ENCODE measurements at places on chromosomes 5 and 9.
A peak's percentile ranks its signal among the peaks of the same experiment; 100 is the strongest.

- DNase-seq: no peak
Observed at GRCh38 chr9:85108746-85109145, 439.2 kb downstream of the NTRK2 start.

DNA sequence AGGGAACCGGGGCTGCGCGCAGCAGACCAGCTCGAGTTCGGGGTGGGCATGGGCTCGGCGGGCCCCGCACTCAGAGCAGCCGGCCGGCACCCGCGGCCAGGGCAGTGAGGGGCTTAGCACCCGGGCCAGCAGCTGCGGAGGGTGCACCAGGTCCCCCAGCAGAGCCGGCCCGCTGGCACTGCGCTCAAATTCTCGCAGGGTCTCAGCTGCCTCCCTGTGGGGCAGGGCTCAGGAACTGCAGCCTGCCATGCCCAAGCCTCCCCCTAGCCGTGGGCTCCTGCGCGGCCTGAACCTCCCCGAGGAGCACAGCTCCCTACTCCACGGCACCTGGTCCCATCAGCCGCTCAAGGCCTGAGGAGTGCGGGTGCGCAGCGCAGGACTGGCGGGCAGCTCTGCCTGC lies 172.9 kb upstream of the SLC30A5 start:
- no peak for DNase-seq

DNA sequence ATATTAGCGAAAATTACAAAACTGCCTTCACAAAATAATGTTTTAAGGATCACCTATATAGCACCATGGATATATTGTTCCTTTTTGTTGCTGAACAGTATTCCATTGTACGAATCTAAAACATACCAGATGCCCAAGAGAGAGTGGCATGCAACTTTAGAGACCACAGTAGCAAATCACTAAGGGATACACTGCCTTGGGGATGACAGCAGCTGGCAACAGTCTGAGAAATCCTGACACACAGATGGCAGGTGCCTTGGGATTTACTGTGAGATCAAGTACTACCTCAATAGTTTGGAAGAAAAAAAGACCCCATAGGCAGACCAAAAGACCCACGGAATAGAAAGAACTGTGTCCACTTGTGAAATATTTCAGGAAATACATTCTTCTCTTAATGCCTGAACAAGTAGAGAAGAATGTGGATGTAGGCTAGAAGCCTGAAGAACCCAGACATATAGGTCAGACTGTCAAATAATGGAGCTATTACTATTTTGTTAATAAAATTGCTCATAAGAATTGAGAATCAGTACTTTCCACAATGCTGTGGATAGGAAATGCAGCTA lies 53.4 kb downstream of the PLPP1 start:
- DNase-seq: peak; percentile 33

GRCh38 chr5:4847766-4848165 lies 292.4 kb upstream of the ADAMTS16 start:
- no peak for DNase-seq

DNA sequence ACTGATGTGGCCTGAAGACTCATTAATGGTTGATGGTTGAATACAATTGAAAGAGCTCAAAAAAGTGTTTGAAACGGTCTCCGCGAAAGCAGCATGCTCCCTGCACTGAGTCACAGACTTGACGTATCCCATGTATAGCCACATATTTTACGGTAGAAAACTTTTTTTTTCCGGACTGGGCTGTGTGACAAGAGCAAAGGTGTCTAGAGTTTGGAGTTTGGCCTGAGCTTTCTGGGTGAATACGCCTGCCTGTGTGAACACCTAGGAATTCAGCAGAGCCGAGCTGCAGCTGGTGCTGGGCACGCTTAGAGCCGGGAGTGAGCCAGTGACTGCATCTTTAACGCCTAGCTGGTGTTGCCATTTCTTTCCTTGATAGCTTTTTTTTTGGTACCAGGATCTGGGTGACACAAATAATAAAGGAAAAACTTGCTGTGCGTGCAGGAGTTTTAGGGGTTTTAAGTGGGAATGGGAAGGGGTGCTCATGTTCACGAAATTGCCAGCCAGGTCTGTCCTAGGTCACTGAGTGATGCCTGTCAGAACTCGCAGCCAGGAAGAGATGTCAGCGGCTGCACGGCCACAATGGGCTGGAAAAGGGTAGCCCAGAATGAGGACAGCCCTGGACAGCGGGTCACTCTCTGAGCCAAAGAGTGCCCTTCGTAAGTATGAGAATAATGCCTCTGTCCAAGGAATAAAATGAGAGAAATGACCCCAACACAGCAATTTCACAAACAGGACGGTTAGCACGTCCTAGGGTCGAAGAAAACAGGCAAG lies 51.7 kb downstream of the PSMB7 start:
- DNase-seq: no peak

- no peak for DNase-seq
Observed at GRCh38 chr5:106600803-106601202, 1069.9 kb downstream of the EFNA5 start.

DNA sequence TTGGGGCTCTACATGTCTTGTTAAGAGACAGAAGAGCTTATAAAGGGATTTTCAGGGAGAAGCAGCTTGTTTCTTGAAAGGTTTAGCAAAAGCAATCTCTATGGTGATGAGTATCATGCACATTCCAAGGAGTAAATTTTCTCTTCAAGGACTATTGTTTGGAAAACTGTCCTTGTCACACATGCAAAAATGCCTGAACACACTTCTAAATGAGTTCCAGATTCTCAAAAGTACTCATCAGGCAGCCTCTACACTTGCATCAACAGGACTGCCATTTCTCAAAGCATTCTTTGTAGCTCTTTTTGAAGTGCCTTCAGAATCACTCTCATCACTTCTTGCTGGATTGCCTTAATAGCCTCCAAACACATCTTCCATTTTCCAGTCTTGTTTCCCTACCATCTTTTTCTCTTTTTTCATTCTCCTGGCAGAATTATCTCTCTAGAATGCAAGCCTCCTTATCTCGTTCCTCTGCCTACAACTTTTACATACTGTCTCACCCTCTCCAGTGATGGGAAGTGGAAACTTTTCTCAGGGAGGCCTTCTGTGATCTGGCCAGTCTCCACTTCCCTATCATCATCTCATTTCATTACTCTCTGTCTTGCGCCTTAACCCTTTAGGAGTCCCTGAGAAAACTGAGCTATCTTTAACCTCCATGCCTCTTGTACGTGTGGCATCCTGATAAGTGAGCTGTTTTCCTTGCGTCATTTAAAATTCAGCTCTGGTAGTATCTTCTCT lies 631.5 kb upstream of the TLE4 start:
- DNase-seq: no peak

GRCh38 chr9:79701651-79702050 lies 129.9 kb downstream of the TLE4 start:
- peak; percentile 20 for DNase-seq

DNA sequence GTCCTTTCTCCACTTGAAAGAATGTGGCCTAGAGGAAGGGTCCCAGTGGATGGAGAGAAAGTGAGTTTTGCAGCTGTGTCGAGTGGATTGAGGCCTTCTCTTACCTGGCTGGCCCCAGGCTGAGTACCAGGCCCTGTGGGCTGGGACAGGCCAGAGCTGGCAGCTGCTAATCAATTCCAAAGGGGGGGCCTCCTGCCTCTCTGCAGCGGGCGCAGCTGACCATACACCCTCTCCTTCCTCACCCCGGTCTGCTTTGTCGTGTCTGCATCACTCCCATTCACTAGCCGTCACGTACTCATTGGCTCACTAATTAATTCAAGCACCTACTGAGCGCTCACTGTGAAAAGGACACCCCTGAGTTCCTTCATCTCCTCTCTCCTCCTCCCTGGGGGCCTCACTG lies 58.4 kb upstream of the PITX1 start:
- DNase-seq: no peak

GRCh38 chr9:133282464-133283238 lies 7.7 kb upstream of the ABO start:
- no peak for DNase-seq

DNA sequence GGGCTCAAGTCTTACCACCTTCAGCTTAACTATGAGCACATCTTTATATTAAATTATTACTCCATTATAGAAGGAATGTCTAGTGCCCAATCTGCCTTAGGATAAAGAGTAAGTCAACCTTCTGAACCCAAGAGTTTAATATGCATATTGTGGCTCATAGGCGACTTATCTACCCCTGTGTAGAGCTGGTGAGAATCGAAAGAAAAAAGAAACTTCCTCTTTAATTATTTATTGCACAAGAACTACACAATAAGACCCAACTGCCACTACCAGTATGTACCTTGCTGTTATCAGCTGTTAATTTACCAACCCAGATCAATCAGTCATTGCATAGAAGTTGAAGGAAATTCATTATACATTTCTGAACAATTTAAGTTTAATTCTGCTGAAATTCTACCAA lies 329.1 kb upstream of the SLC24A2 start:
- DNase-seq: no peak

GRCh38 chr5:69369340-69370121 lies at the start of the genes AK6, RAD17 and TAF9:
Gene AK6 (minus strand): TSS chr5:69369520. CDS start chr5:69369490, 30 bp downstream.
Gene RAD17 (plus strand): TSS chr5:69369818. CDS start chr5:69372209, 2,391 bp downstream.
Gene TAF9 (minus strand): TSS chr5:69369520. CDS start chr5:69365737, 3,783 bp downstream.
- peak; percentile 94 for DNase-seq

GRCh38 chr5:169850409-169850808 lies 129.9 kb downstream of the INSYN2B start:
- no peak for DNase-seq

GRCh38 chr9:15138357-15138686 lies 168.7 kb downstream of the TTC39B start:
- no peak for DNase-seq

DNA sequence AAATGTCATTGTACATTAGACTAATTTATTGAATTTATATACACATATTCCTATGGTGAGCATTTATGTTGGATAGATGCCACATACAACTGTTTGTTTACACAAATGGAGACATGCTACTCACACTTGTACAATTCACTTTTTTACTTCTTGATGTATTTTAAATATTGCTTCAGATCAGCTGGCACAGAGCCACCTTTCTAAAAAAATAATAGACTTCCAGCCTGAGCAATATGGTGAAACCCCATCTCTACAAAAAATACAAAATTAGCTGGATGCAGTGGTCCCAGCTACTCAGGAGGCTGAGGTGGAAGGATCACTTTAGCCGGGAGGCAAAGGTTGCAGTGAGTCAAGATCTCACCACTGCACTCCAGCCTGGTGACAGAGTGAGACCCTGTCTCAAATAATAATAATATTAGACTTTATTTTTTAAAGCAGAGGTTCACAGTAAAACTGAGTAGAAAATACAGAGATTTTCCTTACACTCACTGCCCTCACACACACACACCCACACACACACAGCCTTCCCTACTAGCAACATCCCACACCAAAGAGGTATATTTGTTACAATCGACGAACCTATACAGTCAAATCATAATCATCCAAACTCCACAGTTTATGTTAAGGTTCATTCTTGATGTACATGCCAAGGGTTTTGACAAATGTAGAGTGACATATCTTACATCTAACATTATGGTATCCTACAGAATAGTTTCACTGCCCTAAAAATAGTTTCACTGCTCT lies 16.5 kb upstream of the ADRB2 start:
- peak; percentile 34 for DNase-seq

GRCh38 chr9:7770111-7770510 lies 29.5 kb downstream of the DMAC1 start:
- DNase-seq: no peak

- no peak for DNase-seq
Observed at GRCh38 chr9:11257992-11258391, 645.2 kb upstream of the PTPRD start.

DNA sequence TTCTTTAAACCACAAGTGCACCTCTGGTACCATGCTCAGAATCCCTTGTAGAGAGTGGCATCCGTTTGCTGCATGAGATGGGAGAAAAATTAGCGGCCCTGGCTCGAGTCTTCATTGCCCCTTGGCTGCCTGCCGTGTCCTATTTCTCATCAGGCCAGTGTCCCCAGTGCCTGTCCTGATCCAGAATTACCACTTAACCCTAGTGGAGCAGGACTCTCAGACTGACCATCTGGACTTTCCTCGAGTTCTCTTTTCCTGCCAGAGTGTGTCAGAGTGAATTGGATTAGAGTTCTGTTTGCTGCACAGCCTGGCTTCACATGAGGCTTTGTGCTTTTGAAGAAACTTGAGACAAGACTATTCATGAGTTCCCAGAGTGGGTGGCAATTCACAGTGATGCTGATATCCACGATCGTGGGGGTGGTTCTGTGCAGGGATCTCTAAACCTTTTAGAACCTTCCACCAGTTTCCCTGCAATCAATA lies 92.6 kb downstream of the C9orf152 start:
- peak; percentile 74 for DNase-seq

DNA sequence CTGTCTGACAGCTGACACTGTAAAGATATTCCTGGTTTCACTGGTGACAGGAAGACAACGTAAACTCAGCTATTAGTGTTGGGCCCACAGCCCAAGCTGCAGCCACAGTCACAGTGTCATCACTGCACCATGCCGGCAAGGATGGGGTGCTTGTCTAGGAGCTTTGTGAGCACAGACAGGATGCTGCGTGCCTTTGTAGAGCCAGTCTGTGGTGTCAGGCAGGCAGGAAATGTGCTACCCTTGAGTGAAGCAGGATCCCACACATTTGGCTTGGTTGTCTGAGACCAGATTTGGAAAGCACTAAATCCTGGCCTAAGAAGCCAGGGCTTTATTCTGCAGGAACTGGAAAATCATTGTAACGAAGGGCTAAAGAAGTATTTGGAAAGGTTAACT lies 121.6 kb upstream of the ADAMTS16 start:
- no peak for DNase-seq

GRCh38 chr5:180873615-180874520 lies 12.8 kb upstream of the ZFP62 start:
- DNase-seq: peak; percentile 69

GRCh38 chr9:91951944-91952520 lies 2.0 kb upstream of the ROR2 start:
- DNase-seq: peak; percentile 59

GRCh38 chr9:4585135-4585534 lies 77.0 kb upstream of the PLPP6 start:
- DNase-seq: peak; percentile 12

DNA sequence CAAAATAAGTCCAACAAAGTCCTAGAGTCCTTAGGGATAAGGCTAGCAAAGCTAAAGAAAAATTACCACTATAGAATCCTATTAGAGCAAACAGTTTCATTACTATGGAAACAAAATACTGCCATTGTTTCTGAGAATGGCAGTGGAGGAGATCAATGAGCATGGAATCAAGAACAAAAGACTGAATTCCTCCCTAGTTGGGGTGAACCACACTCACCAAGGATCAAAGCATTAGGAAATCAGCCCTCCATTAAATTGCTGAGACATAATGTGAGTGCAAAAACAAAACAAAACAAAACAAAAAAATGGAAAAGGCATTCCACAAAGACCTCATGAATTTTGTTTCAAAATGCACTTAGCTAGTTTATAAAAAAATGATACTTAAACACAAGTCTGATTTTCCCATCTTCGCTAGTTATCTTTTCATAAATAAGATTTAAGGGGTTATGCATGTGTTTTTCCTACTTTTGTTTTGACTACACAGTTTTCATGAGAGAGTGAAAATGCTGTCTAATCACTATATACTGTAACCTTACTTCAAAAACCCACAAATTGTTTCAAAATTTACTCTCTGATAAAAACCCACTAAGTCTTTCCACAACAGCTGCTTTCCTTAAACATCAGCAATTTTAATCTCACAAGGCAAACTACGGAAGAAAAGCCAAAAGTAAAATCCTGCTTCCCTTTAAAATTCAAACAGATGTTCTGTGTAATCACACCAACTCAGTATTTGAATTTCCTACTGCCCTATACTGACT lies 9.7 kb downstream of the SERINC5 start:
- peak; percentile 73 for DNase-seq
